ENCODE measurements at places on chromosomes 5 and 9.

GRCh38 chr9:108972186-108972585, 38.0 kb downstream of the ABITRAM start:
- peak overlapping the region; percentile 79 for H3K27ac ChIP-seq
- peaks cover 13% of the 10 kb centered on the region for H3K36me3 ChIP-seq
- DNase-seq: no peak
- peaks cover 49% of the 10 kb centered on the region for H3K4me1 ChIP-seq
- H3K27me3 ChIP-seq: no peaks in the 10 kb centered on the region

DNA sequence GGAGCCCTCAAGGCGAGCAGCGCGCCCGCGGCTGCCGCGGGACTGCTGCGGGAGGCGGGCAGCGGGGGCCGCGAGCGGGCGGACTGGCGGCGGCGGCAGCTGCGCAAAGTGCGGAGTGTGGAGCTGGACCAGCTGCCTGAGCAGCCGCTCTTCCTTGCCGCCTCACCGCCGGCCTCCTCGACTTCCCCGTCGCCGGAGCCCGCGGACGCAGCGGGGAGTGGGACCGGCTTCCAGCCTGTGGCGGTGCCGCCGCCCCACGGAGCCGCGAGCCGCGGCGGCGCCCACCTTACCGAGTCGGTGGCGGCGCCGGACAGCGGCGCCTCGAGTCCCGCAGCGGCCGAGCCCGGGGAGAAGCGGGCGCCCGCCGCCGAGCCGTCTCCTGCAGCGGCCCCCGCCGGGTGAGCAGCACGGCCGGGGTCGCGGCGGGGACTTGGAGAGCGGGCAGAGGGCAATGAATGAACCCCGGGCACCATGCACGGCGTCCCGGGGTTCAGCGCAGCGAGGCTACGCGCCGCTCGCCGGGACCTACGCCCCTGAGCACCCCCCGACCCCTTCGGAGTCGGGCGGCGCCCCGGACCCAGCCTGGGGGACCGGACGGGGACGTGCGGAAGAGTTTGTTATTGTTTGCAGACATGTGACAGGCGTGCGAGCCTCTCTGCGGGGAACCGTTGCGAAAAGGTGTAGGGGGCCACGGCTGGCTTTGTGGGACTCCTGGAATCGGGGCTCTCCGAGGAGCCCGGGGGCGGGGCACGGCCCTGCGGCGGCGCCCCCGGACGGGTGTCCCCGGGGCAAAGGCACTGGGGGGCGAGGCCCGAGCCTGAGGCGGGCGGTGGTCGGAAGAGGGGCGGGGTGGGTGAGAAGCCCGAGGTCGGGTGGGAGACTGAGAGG, 553 bp downstream of the MAP3K1 start:
- peaks cover 67% of the 10 kb centered on the region for H3K4me1 ChIP-seq
- H3K4me3 ChIP-seq: peak overlapping the region; percentile 92
- no peak for DNase-seq

GRCh38 chr9:107650321-107650720, 160.8 kb upstream of the KLF4 start:
- no peaks in the 10 kb centered on the region for H3K36me3 ChIP-seq
- H3K4me1 ChIP-seq: peaks cover 9% of the 10 kb centered on the region
- no peaks in the 10 kb centered on the region for H3K27me3 ChIP-seq
- no peak overlapping the region for H3K4me3 ChIP-seq

- H3K36me3 ChIP-seq: no peaks in the 10 kb centered on the region
- no peak overlapping the region for H3K27ac ChIP-seq
- no peak overlapping the region for H3K4me3 ChIP-seq
Measured at GRCh38 chr9:6911901-6912638, 154.3 kb downstream of the KDM4C start.

DNA sequence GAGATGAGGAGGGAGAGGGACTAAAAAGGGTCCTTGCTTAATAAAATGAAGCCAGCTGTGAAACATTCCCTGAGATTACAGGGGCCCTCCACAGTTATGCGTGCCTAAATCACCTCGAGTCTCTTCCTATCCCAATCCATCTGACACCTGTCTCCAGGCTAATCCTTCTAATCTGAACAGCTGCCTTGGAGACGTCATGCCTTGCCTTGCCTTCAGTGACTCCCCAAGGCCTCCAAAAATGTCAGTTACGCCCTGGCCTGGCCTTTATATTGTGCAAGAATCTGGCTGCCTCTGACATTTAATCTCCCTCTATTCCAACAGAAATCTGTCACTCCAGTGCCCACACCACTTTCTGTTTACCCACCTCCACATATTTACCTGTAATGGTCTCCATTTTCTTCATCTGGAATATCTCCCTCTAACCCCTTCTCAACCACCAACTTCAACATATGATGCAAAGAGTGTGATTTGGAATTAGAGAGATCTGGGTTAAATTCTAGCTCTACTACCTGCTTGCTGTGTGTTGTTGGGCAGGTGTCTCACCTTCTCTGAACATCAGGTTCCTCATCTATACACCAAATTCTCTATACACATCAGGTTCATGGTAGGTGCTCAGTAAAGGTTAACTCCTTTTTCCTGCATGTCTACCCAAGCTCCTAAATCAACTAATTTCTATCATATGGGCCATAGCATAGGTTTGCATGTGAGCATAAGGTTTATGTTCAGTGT, 57.9 kb downstream of the PTCD2 start:
- peaks cover 26% of the 10 kb centered on the region for H3K4me1 ChIP-seq
- no peaks in the 10 kb centered on the region for H3K27me3 ChIP-seq
- DNase-seq: peak; percentile 42
- H3K4me3 ChIP-seq: no peak overlapping the region

DNA sequence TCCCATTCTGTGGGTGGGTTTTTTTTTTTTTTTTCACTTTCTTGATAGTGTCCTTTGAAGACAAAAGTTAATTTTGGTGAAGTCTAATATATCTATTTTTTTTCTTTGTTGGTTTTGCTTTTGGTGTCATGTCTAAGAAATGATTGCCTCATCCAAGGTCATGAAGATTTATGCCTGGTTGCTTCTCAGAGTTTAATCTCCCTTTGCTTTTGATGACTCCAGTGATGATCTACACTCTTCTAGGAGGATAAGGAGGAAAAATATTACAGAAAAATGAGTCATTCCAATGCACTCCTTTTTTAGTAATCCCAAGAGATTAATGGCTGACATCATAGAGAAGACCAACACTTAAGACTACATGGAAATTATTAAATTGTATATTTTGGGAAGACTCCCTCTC, 79.7 kb upstream of the ICE1 start:
- no peaks in the 10 kb centered on the region for H3K36me3 ChIP-seq
- DNase-seq: no peak
- no peaks in the 10 kb centered on the region for H3K27me3 ChIP-seq
- H3K4me1 ChIP-seq: peaks cover 27% of the 10 kb centered on the region
- no peak overlapping the region for H3K27ac ChIP-seq

- DNase-seq: no peak
- peaks cover 31% of the 10 kb centered on the region for H3K4me1 ChIP-seq
- H3K27ac ChIP-seq: no peak overlapping the region
- no peaks in the 10 kb centered on the region for H3K36me3 ChIP-seq
- peak overlapping the region; percentile 53 for H3K4me3 ChIP-seq
Measured at GRCh38 chr5:76084496-76085242, 1.5 kb downstream of the SV2C start.

DNA sequence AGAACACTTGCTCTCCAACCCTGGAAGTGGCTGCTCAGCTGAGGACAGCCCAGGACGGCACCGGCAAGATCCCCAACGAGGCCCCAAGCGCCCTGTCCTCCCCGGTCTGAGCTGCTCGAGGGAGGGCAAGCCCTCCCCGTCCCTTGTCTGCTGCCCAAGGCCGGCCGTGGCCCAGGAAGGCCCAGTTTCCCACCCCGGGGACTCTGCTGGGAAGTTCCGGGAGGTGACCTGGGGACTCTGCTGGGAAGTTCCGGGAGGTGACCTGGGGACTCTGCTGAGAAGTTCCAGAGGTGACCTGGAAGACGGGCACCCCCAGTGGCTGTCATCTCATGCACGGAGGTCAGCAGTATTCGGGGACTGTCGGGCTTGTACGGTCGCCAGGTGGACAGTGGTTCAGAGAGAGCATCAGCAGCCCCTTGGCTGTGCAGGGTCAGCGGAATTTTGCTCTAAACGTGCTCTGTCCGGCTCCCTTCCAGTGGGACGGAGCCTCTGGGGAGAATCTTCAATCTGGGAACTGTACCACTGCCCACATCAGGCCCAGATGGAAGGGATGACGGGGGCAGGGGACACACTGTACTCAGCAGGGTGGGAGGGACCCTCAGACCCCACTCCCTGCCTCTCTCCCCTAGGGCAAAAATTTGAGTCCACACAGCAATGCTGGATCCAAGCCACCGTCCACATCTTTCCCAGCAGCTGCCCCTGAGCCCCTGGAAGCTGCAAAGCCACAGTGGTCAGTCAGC, 7.2 kb downstream of the NACC2 start:
- H3K36me3 ChIP-seq: peaks cover 11% of the 10 kb centered on the region
- DNase-seq: peak; percentile 18
- H3K27me3 ChIP-seq: no peaks in the 10 kb centered on the region
- H3K4me3 ChIP-seq: peak overlapping the region; percentile 25

DNA sequence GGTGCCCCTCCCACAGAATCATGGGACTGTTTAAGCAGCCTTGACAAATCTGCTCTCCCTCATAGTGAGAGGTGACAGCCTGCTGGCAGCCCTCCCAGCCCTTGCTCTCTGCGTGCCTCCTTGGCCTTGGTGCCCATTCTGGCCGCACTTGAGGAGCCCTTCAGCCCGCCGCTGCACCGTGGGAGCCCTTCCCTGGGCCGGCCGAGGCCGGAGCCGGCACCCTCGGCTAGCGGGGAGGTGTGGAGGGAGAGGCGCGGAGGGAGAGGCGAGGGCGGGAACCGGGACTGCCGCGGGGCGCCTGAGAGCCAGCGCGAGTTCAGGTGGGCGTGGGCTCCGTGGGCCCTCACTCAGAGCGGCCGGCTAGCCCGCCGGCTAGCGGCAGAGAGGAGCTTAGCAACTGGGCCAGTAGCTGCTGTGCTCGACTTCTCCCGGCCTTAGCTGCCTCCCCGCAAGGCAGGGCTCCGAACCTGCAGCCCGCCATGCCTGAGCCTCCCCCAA, 125.9 kb upstream of the MYO10 start:
- no peaks in the 10 kb centered on the region for H3K36me3 ChIP-seq
- H3K27me3 ChIP-seq: no peaks in the 10 kb centered on the region
- peak; percentile 16 for DNase-seq

- H3K27ac ChIP-seq: no peak overlapping the region
- H3K27me3 ChIP-seq: no peaks in the 10 kb centered on the region
- no peaks in the 10 kb centered on the region for H3K4me1 ChIP-seq
- H3K36me3 ChIP-seq: peaks cover 29% of the 10 kb centered on the region
Measured at GRCh38 chr5:62606878-62607277, 28.3 kb downstream of the LRRC70 start.
